ENCODE measurements at places on chromosomes 2 and 18.

GRCh38 chr2:176187200-176187898 is 1.1 kb upstream of the HOXD1 start:
- DNase-seq = no peak

DNA sequence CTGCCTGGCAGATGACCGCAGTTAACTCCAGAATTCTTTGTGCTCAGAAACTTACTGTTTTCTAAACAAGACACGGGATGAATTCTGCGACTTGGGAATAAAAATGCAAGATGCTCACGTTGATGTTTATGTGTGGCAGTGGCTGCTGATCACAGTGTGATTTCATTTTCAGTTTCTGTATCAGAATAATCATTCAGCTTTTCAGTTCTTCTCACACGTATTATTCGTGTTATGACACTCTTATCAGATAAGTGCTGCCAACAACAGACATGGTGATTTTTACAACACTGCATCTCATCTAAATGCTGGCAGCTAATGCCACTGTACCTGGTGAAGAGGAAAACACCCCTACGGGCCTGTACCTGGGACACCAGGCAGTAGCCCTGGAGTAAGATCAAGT is 272.9 kb upstream of the REV1 start:
- no peak for DNase-seq

GRCh38 chr2:30106543-30106942 is 40.3 kb upstream of the YPEL5 start:
- DNase-seq = no peak

DNA sequence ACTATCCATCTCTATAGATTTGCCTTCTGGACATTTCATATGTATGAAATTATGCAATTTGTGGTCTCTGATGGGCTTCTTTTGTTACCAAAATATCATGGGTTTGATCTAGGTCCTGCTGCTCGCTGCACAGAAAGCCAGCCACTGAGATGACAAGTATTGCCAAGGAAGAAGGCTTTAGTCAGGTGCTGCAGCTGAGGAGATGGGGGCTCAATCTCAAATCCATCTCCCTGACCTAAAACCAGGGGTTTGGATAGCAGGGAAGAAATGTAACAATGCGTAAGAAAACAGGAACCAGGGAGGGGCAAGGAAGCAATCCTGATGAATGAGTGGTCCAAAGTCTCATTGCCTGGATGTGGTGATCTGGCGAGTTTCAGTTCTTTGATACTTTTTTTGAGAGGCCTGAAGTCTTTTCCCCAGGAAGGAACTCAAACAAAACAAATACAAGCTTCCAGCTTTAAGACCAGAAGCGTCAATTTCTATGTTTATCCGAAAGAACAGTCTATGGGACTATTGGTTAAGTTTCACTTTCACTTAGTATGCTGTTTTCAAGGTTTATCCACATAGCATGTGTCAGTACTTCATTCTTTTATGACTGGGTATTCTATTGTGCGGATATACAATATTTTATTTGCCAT is 3.4 kb upstream of the CKAP2L start:
- no peak for DNase-seq

GRCh38 chr2:43519643-43520221 is 76.1 kb downstream of the THADA start:
- peak; percentile 45 for DNase-seq

DNA sequence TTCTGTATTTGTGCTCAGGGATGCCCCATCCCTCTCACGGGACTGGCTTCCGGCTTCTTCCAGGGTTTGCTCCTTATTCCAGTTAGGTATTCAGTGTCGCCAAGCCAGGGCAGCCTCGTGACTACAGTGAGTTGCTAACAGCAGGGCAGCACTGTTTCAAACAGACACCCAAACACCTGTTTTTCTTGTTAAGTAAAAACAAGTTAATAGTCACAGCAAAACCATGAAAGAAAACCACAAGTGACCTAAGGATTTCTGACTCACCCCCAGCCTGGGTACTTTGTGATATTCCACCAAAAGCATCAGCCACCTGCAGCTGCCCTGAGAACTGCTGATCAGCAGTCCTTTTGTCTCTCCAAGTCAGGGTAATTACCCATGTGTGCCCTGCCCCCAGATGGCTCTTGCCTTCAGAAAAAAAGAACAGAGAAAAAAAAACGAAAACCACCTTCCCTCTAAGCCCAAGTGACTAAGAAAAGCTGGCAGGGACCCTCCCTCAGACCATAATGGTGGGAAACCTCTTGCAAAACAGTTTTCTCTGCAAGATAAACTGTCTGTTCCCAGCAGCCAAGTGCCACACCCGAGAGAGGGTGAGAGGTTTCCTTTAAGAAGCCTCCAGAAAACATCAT is 178.2 kb downstream of the ANAPC1 start:
- DNase-seq = no peak

DNA sequence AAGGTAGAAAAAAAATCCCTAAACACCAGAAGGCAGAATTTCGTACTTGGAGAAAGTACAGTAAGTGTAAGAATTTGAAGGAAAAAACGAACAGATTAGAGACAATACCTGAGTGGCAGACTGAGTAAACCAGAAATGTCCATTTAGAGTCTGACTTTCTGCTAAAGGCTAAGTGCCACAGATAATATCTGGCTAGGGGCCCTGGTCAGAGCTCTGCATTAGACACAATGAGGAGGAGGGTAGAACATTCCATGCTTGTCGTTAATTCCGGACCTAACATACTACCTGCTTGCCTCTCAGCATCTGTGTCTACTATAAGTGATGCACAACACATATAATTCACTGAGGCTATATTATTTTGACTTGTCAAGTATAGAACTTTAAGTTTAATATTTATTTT is 18.1 kb downstream of the SEPTIN10 start:
- DNase-seq = no peak

- DNase-seq = no peak
Measured at GRCh38 chr2:38634684-38635083, 31.2 kb upstream of the GALM start.

GRCh38 chr2:176642074-176642473 is 372.8 kb downstream of the MTX2 start:
- DNase-seq = no peak

DNA sequence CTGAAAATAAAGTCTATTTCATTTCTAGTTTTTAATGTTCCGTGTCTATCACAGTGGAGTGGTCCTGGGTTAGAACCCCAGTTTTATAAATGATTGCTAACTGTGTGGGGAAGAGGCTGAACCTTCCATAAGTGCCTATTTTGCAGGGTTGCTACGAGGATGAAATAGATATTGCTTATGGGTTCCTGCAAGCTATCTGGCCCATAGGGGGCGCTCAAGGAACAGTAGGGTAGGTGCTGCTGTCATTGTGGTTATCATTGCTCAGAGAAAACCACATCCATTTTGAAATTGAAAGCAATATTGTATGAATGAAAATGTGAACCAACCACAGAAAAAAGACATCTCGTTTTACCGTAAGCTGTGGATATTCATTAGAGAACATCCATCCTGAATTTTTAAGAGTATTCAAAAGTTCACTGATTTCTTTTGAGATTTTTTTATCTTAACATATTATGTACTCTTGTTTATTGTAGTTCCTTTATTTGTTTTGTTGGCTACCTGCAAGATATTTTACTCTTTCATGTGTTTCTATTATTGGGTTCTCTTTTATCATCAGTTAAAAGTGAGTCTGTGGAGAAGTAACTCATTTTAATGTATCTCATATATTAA is 261.6 kb downstream of the NAPG start:
- peak; percentile 68 for DNase-seq

- no peak for DNase-seq
Measured at GRCh38 chr2:6077585-6077984, 385.4 kb downstream of the SOX11 start.

- DNase-seq = no peak
Measured at GRCh38 chr18:48325115-48325665, 84.0 kb downstream of the ZBTB7C start.

DNA sequence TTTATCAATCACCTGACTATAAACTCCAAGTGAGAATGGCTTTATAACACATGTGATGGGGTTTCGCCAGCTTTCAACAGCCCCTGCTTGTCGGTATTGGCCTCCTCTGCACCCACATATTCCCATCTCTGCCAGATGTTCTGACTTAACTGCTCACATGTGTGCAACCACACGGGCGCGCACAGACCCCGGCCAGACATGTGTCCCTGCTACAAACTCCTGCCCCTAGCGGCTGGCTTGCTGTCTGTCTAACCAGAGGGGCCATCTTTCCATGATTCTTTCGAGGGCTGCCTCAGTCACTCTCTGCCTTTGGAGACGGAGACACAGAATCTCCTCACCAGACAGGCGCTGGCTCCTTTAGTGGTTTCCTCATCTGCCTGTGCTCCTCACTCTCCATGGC is 15.3 kb downstream of the STON1 start:
- DNase-seq = no peak

DNA sequence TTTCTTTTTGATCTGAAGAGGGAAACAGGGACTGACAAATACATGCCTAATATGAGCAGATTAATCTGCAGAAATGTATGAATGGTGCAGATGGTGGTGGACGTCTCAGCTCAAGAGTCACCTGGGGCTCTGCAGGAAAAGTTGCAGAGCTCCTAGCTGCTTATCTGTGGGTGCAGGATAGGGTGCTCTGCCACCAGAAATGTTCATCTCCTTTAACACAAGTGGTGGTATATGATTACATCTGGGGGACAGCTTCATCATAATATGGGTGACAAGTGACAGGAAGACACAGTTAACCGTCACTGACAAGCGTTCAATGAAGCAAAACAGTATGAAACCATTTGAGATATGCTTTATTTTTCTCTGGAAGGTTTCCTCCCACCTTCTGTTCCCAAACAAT is 121.2 kb upstream of the LINC00305 start:
- no peak for DNase-seq

DNA sequence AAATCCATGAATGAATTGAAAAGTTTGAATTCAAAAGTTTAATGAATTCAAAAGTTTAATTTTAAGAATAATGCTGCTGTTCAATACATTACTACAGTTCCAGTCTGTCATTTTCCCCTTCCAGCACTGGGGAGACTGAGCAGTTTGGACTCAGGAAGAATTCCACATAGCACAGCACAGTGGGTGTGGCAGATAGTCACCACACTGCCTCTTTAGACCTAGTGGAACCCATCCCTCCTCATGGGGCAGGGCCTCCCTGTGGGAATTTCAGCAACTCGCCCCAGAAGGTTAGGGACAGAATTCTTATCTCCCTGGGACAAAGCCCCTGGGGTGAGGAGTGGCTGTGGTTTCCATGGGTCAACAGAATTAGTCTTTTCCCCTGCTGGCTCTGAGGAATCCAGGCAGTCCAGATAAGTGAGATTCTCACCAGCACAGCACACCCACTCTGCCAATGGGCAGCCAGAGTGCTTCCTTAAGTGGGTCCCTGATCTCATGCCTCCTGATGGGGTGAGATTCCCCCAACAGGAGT is 442.0 kb upstream of the SYT4 start:
- DNase-seq = no peak

DNA sequence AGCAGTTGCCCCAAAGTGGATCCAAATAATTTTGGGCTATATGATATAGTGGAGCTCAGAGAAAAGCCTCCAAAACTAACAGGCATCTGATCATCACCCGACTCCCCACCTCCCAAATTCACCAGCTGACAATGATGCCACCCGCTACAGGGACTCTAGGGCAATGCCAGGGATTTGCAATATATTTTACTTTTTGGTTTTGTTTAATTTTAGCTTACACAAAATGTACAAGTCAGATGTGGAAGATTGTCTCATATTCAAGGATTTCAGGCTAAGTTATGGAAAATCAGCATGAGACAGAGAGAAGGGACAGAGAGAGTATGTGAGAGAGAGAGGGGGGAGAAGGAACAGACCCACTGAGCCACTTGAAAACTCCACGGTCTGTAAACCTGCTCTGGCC is 187.4 kb downstream of the TMEM247 start:
- DNase-seq = peak; percentile 71

GRCh38 chr2:230172156-230172555 is 47.6 kb downstream of the SP110 start:
- DNase-seq = no peak

DNA sequence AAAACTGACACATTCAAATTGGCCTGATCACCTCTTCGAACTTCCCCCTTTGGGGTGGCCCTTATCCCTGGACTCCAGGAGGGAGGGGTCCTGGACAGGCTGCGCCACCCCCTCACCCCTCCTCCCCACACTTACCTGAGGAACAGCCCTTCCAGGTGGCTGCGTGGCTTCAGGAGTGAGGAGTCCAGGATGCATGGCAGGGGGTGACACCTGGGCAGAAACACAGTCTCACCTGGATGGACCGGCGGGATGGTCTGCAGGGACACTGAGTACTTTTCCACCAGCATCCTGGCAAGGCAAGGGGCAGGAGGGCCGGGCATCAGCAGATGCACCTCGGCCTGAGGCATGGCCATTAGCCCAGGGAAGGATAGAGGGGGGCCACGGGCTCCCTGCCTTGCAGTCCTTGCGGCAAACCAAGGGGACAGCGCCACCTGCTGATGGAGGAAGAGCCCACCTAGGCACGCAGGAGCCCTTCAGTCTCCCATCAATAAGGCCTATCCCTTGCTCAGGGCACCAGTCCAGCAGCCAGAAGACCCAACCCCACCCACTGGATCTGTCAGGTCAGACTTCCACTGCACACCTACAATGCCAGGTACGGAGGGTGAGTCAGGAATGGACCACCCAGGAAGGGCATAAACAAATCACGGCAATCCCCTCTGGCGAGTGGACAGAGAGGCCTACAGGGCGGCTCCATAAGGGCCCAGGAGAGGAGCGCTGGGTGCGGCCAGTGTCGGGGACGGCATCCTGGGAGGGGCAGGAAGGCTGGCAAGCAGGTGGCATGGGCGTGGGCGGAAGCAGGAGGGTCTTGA is 26.0 kb downstream of the FAM178B start:
- peak; percentile 45 for DNase-seq

GRCh38 chr18:35673682-35674081 is 92.1 kb downstream of the GALNT1 start:
- DNase-seq = no peak

DNA sequence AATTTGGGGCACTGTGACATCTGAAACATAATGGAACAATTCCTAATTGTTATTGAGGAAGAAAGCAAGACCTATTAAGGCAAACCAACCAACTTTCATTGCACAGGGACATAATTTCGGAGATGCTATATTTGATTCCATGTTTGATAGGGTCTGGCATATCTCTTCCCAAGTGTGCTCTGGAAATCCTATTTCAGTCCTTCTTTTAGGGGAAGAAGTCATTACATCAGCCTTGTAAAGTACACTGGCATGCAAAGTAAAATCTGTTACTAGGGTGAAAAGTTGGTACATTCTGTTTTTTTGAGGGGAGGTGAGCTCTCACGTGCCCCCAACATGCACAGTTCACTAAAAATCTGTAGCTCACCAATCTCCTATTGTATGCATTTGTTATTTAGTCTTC is 172.4 kb downstream of the SLC8A1 start:
- DNase-seq = no peak

- no peak for DNase-seq
Measured at GRCh38 chr2:172105471-172106107, 2.9 kb upstream of the DLX2 start.

- no peak for DNase-seq
Measured at GRCh38 chr18:34773378-34773777, 63.3 kb downstream of the DTNA start.

GRCh38 chr2:238155051-238155760 is 3.6 kb upstream of the ERFE start:
- no peak for DNase-seq
